ENCODE measurements at places on chromosomes 11 and 22.

DNA sequence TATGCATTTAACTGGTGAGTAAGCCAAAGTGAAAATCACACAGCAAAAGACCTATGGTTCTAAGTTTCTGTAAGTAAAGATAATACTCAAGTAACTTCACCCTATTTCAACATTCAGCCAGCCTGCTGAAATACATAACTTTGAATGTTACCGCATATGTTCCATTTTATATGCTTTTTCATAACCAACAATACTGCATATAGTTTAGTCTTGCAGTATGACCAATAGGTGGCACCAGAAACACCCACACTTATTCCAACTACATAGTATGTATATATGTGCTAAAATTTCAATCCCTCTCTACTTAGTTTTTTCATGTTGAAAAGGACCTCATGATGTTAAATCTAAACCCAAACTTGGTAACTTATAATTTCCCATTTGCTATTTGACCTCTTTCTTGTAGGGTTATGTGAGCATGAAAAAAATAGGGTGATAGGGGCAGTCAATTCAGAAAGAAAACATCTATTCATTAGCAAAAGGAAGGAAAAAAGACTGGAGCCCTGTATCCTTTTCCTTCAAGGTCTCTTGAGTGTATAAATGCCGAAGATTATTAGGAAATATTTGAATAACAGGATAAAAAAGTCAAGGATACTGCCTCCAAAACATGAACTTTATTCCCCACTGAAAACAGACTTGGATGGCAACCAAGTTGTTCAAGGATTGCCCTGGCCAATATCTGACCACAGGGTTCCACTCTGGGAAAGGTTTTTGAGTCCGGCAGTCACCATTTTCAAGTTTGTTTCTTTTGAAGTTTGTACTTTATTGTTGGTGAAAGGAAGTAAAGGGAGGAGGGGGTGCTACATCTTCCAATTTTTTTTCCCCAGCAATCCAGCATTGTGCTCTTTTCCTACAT, 23.8 kb upstream of the FZD4 start:
- no peak for DNase-seq

- DNase-seq = no peak
Observed at GRCh38 chr11:127074151-127074761, 73.7 kb upstream of the KIRREL3 start.

- DNase-seq = peak; percentile 65
Observed at GRCh38 chr22:31272522-31273446, 19.5 kb downstream of the PIK3IP1 start.

GRCh38 chr22:48603621-48604320, 1223.9 kb downstream of the BRD1 start:
- no peak for DNase-seq

DNA sequence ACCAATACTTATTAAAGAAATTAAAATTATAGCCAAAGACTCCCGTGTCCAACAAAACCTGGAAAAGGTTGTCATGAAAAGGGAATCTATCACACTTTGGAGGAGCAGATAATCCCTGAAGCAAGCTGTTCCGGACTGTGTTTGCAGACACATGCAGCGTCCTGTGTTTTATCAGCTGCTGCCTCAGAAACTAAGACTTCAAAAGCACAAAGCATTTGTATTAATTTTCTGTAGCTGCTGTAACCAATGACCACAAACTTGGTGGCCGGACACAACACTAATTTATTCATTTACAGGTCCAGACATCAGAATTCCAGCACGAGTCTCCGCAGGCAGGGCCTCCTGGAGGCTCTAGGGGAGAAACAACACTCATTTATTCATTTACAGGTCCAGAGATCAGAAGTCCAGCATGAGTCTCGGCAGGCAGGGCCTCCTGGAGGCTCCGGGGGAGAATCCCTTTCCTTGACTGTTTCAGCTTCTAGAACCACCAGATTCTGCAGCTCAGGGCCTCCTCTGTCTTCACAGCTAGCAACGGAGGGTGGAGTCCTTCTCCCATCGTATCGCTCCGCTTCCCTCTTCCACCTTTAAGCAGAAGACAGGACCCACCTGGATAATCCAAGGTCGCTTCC, 465.3 kb downstream of the BRD1 start:
- no peak for DNase-seq

DNA sequence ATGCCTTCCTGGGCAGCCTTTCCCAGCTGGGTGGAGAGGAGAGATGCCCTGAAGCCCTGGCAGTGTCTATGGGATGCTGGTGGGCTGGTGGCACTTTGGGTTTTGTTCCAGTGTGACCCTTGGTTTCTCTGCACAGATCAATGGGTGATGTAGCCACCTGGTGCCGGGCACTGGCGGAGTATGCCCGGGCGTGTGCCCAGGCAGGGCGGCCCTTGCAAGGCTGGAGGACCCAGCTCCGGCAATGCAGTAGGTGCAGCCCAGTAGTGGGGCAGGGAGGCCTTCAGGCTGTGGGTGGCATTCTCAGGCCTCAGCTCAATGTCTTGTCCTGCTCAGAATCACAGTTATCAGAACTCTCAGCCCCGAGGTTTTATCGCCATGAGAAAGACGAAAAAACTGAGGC, 11.9 kb downstream of the OTOG start:
- no peak for DNase-seq

DNA sequence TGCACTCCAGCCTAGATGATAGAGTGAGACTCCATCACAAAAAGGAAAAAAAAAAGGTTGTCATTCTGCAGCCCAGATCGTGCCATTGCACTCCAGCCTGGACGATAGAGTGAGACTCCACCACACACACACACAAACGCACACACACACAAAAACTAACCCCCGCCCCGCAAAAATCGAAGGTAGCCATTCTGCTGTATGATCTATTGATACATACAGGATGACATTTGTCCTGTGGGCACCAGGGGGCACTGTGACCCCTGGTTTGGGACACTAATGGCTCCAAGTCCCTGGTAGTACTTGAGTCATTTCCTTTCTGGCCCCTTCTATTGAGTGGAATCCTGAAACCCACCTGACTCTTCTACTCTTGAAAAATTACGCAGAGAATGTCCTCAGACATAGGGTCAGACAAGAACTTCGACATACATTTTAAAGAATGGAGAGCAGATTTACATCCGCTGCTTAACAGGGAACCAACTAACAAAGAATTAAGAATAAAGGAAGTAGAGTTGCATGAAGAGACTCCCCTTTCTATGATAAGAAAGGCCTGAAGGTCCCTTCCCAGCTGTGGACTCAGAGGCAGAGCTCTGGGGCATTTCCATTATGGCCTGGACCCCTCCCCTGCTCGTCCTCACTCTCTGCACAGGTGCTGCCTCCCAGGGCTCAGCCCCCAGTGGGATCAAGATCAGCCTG, 35.0 kb upstream of the PRAME start:
- no peak for DNase-seq

DNA sequence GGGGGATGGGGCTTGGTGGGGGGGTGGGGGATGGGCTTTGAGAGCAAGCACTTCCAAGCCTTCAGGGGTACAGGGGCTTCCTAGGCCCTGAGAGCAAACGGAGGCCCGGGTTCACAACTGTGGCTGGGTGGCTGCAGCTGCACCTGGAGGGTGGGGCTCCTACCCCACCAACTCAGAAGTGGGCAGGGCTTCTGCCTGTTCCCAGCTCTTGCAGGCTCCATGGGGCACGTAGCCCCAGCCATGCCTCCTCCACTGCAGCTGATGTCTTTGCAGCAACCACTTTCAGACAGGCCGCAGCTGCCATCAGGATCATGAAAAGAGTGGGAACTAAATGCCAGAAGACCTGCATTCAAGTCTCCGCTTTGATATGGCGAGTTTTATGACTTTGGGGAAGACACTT, 464.3 kb downstream of the NELL1 start:
- no peak for DNase-seq

DNA sequence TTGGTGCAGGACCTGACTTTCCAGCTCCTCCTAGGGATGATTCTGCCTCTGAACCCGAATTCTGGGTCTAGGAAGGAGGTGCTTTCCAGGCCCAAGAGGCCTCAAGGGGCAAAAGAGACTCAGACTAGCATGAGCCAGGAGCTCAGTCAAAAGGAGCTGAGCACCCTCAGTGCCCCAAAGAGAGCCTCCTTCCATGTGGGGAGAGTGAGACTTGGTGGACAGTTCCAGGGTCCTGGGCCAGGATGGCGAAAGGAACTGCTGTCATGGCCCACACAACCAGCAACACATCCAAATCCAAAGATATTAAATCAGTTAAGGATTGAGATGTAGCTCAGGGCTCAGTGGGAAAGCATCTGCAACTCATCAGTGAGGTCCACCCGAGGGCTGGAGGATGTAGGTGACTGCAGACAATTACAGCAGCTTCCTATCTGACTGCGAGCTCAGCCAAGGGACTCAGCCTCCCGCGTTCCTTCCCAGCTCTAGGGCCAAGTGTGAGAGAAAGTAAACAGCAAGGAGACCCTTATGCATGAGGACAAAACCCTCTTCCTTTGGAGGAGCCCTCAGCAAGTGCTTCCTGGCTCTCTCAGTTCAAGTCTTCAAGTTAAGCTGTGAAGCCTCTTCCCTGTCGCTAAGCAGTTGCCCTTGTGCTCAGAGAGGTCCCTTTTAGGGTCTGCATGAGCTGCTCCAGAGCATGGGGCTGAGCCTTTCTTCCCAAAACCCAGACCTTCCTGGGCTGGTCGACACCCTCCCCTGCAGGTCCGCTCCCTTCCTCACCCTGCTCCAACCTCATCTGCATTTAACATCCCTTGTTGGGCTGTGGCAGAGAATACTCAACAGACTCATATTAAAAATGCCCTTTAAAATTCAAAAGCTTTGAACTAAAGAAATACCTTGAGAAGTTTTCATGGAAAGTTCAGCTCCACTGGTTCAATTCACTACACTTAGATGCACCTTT, 35.8 kb downstream of the C11orf58 start:
- DNase-seq = no peak

- DNase-seq = peak; percentile 98
Observed at GRCh38 chr11:57311109-57311936, 13.4 kb downstream of the TNKS1BP1 start.

DNA sequence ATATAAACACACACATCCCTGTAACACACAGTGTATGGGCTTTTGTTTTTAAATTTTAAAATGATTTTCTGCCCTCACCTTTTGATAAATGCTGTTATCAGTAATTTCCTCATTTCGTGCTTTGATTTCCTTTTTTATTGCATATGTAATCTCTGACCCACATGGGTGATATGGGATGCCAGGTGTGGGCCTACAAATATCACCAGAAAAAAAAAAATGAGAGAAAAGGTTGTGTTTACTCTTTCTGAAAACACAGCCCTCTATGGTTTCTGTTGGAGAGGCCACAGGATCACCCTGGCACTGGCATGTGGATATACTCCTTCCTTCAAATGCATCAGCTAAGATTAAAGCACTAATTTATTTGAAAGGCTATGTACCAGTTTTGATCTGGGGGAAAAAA, 17.0 kb downstream of the DRD2 start:
- no peak for DNase-seq

DNA sequence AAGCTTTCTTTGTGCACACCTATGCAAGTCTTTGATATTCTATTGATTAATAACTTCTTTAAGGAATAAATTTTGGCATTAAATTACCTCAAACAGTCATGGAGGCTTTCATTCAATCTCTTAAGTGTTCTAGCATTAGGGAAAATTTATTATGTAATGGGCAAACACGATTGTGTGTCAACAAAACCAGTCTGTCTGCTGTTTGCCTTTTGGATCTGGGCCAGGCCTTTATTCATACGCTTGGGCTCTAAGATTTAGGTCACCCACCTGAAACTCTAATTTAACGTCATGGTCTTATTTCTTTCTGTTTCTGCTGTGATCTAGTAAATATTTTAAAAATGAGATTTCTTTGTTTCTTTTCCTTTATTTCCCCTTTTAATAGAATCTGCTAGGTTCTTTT, 1270.6 kb downstream of the LRRC4C start:
- DNase-seq = no peak

- no peak for DNase-seq
Observed at GRCh38 chr11:27296497-27296896, 66.5 kb downstream of the CCDC34 start.

Data from uterus (tissue), 4 donors.